Stomach (tissue), 19 donors: ENCODE measurements at places on chromosomes 1 and 21. TPM values are rescaled to one million over a fixed set of nuclear protein-coding genes. Genes with fewer than 3 reads are reported as not detected.

GRCh38 chr1:81129366-81129765 lies 671.4 kb upstream of the ADGRL2 start:
- peak; percentile 51 for DNase-seq

DNA sequence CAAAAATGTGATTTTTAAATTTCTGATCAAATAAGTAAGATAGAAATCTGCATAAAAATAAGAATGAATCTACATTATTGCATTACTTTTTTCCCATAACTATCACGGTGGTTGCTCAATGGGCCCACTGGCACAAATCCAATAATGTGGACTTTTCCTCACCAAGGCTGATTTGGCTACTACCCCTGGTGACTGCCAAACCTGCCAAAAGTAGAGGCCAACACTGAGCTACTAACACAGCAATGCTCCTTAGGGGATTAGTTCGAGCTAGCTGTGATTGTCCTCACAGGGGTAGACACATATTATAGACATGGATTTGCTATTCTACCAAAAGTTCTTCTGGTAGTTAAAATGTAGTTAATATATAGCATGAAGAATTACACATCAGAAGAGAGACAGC lies 107.7 kb upstream of the ZNHIT6 start:
- no peak for DNase-seq

DNA sequence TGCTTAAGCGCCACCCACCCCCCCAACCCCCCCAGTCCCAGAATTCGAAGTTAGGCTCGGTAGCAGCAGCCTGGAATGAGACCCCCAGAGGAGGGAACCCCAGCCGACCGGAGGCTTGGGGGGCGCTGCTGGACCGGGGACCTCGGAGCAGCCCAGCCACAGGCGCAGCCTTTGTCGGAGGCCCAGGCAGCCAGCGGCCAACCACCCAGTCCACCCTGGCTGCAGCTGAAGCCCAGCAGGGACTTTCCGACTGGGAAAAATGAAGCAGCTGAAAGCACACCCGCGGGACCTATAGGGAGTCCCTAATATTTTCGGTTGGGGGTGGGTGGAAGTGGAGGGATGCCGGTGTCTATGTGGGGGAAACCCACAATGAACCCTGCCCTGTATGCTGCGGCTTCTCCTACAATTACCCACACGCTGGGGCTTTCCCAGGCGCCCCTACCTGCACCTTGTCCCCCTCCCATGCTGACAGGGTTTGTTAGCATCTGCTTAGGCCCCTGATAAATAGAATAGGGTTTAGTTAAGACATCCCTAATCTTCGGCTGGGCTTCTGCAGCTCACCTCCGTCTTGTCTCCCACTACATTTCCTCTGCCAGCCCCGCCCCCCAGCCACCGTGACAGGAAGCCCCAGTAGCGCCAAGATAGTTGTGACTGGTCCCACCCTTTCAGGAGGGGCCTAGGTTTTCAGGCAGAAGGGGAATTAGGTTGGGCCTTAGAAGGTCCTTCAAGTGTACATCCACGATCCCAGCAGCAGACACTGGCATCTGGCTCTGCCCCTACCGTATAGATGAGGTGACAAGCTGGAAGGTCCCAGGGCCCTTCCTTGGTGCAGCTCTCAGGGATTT lies 838 bp downstream of the CCDC28B start:
- DNase-seq, result peak; percentile 89

DNA sequence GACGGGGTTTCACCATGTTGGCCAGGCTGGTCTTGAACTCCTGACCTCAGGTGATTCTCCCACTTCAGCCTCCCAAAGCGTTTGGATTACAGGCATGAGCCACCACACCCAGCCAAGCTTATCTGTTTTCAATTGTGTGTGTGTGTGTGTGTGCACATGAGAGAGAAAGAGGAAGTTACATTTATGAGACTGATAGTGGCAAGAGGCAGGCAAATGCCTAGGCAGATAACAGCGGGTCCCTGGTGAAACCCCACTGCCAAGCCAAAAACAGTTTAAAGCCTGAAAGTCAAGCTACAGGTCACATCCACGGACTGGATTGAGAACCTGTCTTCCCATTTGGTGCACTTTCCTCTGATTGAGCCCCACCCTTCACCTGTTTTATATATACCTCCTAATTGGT lies 35.1 kb upstream of the IFNGR2 start:
- DNase-seq, result no peak

- no peak for DNase-seq
Measured at GRCh38 chr1:210447456-210448057, 118.9 kb downstream of the HHAT start.

DNA sequence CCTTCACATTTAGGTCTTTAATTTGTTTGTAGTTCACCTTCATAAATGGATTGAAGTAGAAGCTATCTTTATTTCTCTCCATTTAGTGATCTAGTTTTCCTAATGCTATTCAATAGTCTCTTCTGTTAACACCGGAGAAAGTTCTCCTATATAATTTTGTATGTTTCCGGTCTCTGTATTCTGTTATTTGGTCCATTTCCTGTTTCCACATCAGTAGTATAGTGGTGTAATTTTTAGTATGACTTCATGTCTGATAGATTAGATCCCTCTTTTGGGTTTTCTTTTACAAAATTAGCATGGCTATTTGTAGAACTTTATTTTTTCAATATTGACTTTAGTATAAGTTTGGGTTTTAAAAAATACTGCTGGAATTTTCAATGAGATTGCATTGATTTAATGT lies 41.6 kb upstream of the PKP1 start:
- no peak for DNase-seq

GRCh38 chr1:100045206-100045605 lies 75.4 kb downstream of the SLC35A3 start:
- no peak for DNase-seq

DNA sequence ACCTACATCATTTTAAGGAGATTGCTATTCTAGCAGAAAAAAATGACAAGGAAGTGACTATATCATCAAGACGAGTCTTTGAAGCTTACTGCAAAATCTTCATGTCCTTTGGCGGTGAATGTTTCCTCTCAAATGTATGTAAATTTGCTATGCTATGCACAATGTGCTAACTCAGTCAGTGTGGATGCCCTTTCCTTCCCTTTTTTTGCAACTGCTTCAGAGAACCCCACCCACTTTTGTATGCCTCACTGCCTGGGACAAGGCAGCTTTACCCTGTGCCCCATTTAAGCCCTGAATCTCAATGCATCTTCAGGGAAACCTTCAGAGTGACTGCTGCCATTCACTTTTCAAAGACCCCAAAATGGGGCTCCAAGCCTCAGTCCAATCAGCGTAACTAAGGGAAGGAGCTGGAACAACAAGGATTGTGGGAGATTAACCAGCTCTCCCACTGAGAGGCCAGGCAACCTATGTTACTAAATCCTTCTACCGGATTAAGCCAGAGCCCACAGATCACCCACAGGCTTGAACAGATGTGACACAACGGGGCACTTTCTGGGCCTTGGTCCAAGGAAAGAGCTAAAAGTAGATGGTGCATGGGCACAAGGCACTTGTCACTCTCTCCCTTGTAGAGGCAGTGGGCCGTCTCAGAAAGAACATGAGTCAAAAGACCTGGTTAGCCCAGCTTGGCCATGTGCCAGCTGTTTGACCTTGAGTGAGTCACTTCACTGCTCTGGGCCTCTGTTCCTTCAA lies 154.4 kb downstream of the PLPP3 start:
- DNase-seq, result peak; percentile 68

- no peak for DNase-seq
Measured at GRCh38 chr1:151072224-151072623, 1.7 kb downstream of the GABPB2 start.

Gene TNNT2
- 1.5 TPM for total RNA-seq

Gene TCEANC2
- total RNA-seq, result 2.2 TPM

Gene INSRR
- not detected for total RNA-seq

Gene TNFRSF9
- not detected for total RNA-seq
